ENCODE measurements at places on chromosomes 7 and 10.
A peak's percentile ranks its signal among the peaks of the same experiment; 100 is the strongest.

DNA sequence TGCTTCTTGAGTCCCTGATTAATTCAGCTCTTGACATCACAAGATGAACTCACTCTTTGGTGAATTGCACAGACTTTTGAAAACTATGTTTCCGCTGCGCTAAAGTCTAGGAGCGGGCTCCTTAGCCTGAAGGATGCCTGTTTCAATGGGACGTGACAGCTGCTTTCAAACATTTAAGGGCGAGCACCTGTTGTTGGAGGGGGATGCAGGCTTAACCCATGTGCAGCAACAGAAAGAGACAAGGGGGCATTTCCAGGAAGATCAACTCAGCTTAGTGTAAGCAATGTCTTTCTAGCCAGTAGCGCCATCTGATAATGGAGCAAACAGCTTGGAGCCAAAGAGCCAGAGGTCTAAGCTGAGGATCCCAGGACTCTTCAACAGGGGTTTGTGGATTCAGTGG lies 8.4 kb upstream of the PFKFB3 start:
- no peak for DNase-seq

GRCh38 chr10:102280397-102281101 lies 35.2 kb downstream of the GBF1 start:
- no peak for DNase-seq

DNA sequence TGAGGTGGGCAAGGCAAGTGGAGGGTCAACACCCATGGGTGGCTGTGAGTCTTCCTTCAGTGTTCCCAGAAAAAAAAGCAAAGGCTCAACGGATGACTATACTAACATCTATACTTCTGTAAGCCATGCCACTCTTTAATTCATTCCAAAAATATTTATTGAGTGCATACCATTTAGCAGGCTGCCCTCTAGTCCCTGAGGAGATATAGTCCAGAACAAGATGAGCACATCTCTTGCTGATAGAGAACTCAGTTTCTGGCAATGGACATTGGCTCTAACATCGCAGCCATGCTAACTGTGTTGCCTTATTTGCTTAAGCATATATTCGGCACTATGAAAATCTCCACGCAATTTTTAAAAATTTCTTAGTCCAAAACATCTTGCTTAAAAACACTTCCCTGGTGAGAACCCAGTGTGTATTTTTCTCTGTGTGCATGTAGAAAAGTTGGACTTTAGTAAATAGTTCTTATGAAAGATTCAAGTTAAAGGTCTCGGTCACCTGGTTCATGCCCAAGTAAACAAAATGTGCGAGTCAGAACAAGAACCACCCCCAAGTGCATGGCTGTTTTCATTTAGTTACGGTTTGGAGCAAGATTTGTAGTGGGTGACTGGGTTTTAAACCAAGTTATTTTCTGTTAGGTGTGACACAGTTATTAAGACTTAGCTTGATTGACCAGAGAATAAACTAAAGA lies 69.8 kb downstream of the MET start:
- DNase-seq = no peak

GRCh38 chr10:125123476-125124114 lies 36.8 kb downstream of the CTBP2 start:
- DNase-seq = peak; percentile 58

DNA sequence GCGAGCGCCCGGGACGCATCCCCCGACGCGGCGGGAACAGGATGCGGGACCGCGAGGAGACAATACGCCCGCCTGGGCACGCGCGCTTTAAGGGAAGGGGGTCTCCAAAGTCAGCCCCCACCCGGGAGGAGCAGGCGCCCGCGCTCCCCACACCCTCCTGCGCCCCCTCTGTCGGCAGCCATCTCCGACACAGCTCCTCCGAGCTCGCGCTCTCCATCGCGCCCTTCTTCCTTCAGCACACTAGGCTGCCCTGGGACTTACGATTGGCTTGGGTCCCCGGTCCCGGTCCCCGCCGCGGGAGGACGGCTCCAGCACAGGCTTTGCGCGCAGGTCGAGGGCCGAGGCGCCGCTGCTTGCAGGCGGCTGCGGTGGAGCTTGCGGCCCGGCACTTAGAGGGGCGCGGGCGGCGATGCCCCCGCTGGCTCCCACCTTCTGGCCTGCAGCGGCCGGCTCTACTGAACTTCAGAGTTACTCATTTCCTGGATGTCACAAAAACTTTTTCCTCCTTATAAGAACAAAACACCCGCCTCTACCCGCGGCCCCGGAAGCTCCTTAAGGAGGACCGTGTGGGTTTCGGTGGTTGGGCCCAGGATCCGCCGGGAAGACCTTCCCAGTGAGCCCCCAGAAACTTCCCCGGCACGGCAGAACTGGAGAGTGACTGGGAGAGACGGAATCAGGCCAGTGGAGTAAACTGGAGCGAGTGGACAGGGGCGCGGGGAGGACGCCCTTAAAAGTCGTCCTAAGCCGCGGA lies at the start of gene ITPRIP:
TSS of gene ITPRIP (minus strand) at position 481 of the 751 bp plus-strand sequence. CDS start 22,414 bp downstream, outside the sequence.
- peak; percentile 72 for DNase-seq

- no peak for DNase-seq
These were observed 714.4 kb downstream of the GATA3 start for GRCh38 chr10:8768852-8769251.

DNA sequence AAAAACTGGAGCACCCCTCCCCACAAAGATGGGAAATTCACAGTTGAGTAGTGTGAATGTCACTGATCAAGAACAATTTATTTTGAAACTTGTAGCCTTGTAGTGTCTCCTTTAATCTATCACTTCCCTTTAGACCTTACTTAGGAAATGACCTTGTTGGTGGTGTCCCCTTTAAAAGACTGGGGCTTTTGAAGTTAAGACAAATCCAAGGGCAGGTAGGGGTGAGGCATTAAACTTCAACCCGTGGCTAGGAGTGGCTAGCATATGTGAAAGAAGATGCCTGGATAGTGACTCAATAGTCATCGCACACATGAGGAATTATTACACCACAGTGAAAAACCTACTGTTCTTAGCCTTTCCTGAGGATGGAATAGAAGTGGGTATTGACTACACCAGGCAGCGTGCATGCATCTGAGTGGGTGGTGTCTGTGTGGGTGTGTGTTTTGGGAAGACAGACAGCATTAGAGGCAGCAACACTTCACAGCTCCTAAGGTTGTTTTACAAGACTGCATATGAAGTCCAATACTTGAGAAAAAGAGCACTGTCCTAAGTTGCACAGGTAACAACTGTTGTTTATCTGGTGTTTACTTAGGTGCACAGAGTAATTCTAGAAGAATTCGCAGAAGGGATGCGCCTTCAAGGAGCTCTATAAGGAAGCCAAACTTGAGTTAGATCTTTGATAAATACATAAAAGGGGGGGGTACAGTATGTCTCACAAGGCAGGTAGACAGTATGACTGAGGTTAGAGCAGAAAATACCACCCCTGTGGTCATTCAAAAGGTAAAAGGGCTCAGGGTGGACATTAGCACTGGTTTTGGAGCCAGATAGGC lies 32.9 kb downstream of the ABLIM1 start:
- DNase-seq = no peak

- no peak for DNase-seq
These were observed 84.1 kb downstream of the POM121L12 start for GRCh38 chr7:53119514-53119941.

- DNase-seq = no peak
These were observed 181.9 kb downstream of the USP6NL start for GRCh38 chr10:11429439-11430052.

GRCh38 chr7:151845412-151846205 lies 31.3 kb downstream of the PRKAG2 start:
- DNase-seq = no peak

- DNase-seq = no peak
These were observed 24.2 kb downstream of the MGMT start for GRCh38 chr10:129491123-129491734.

- DNase-seq = no peak
These were observed 585.6 kb downstream of the SUGCT start for GRCh38 chr7:40720416-40720815.

DNA sequence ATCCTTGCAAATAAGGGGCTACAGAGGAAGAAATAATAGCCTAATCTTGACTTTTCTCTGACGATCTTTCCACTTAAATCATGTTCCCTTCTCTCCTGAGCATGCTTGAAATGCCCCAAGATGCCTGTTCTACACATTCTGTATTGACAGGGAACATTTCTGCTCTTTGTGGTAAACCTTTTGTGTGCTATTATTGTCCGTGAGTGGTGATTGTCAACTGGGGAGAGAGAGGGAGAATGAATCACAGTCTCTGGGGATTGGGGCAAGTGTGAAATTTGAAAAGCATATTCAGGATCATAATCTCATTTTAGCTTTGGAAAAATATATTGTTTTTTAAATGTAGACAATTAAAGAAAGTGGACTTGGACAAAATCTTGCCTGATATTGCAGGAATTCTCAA lies 20.6 kb downstream of the UBTD1 start:
- DNase-seq = no peak

DNA sequence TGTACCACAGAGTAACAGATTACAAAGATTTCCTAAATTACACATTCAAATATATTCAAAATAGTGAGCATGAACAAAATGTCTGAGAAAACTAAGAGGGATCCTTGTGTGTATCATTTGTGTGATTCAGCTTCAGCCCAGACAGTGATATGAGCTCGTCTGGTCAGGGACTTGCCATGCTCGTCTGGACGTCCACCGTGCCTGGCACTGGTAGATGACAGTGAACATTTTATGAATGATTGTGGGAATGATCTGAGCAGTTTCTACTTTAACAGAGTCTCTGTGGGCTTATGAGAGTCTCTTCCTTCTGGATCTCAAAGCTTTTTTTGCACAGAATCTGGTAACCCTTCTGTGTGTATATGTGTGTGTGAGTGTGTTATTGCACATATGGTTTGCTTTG lies 34.2 kb upstream of the ANKRD2 start:
- DNase-seq = no peak

DNA sequence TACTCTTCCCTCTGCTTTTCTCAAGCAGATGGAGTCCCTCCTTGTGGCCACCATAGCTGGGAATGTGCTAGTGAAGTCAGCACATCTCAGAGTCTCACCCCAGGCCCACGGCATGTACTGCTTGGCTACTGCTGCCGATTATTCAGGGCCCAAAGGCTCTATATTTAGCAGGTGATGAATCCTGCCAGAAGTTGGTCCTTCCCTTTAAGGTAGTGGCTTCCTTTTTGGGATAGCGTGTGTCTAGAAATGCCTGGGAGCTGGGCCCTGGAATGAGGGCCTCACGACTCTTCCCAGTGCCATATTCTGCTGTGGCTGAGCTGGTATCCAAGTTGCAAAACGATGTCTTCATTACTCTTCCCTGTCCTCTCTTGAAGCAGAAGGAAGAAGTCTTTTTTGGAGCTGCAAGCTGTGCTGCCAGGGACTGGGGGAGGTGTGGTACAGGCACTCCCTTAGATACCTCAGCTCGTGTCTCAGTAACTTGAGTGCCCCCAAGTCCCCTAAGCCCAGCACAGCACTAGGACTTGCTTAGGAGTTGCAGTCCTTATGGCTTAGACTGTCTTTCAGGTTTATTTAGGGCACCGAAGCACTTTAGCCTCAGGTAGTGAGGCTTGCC lies 100.1 kb downstream of the ADAM22 start:
- DNase-seq = no peak

DNA sequence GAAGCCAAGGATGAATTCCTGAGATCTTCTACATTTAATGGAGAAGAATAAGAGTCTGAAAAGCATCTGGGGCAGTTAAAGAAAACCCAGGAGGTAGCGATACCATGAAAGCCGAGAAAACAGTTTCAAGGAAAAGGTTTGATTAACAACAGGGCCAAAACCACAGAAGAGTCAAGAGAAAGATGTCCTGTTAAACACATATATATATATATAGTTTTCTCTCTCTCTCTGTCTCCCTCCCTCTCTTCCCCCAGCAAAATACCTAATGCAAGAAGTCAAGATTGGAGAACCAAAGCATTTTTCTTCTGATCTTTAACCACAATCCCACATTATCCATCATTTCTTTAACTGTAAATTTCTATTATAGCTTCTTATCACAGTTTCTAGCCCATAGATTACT lies 261.4 kb downstream of the SNX13 start:
- DNase-seq = no peak

- DNase-seq = no peak
These were observed 58.6 kb downstream of the AUTS2 start for GRCh38 chr7:69656890-69657289.

DNA sequence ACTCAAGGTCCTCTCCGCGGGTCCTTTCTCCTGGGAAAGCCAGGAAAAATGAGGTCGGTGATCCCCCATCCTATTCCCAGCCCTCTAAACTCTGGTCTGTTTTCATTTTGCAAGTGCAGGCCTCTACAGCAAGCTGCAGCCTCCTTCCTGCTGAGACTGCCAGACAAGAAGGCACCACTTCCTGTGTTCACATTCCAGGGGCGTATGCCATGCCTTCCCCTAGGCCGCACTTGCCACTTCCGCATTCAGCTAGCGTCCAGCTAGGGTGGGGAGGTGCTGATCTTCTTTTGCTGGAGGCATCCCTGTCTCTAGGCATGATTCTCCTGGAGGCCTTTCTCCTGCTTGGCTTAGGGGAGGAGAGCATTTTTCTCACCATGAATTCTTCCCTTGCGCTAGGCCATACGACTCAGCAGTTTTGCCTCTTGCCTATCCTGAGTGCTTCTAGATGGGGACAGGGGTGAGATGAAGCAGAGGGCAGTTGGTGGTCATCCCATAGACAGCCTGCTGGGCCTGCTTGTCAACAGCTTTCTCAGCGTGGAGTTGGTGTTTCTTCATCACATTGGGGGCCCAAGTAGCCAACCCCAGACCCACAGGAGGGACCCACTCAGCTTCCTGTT lies 328.9 kb downstream of the RPS24 start:
- DNase-seq = peak; percentile 39

GRCh38 chr7:147432079-147432478 lies 1158.5 kb upstream of the C7orf33 start:
- DNase-seq = peak; percentile 14

DNA sequence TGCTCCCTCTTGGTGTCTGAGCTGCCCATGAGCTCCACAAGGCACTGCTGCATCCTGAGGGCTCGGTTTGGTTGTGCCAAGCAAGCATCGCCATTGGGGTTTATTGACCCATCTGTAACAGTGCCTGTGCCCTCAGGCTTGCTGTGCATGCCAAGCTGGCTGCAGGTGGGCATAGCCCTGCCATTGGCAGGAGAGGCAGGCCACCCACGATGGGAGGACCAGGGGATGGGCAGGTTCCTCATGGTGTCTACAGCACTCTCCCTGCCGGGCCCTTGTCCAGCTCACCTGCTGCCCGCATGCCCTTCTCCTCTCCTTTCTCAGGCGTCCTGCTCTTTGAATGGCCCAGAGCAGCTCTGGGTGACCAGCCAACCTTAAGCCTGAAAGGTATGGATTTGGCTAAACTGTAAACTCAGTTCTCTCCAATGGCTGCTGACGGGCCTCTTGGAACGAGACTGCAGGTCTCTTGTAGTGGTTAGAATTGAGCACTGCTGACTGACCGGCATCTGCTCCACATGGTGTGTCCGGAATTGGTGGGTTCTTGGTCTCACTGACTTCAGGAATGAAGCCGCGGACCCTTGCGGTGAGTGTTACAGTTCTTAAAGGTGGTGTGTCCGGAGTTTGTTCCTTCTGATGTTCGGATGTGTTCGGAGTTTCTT lies 17.6 kb downstream of the AKR1E2 start:
- no peak for DNase-seq

All from iPS-NIHi11 (cell line).